ENCODE measurements at places on chromosomes 12 and 14.

- DNase-seq, result no peak
Observed at GRCh38 chr12:65282840-65283239, 4.4 kb downstream of the MSRB3 start.

DNA sequence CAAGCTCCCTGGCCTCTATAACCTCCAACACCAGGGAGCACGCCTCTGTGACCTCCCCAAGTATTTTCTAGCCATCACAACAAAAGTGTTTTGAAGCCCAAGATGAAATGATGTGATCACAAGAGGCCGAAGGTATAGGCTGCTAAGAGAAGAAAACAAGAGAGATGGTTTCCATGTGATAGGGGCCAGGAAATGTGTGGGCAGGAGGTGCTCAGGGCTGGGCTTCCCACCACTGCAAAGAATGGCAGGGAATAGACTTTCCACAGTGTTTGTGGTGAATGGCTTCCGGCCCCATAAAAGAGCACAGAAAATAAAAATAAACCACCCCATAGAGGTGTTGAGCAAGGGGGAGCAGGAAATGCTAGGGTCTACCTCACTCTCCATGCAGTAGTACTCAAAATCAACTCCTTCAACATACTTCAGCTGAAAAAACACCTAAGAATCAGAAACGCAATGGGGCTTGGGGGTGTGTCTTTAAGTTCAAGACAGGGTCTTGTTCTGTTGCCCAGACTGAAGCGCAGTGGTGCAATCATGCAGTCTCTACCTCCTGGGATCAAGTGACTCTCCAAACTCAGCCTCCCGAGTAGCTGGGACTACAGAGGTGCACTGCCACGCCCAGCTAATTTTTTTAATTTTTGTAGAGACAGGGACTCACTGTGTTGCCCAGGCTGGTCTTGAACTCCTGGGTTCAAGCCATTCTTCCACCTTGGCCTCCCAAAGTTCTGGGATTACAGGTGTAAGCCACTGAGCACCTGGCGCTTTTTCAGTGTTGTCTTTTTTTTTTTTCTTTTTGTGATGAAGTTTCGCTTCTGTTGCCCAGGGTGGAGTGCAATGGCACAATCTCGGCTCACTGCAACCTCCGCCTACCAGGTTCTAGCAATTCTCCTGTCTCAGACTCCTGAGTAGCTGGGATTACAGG, 27.1 kb downstream of the DAD1 start:
- peak; percentile 50 for DNase-seq

GRCh38 chr14:104925855-104926609, 1.4 kb downstream of the PLD4 start:
- no peak for DNase-seq

DNA sequence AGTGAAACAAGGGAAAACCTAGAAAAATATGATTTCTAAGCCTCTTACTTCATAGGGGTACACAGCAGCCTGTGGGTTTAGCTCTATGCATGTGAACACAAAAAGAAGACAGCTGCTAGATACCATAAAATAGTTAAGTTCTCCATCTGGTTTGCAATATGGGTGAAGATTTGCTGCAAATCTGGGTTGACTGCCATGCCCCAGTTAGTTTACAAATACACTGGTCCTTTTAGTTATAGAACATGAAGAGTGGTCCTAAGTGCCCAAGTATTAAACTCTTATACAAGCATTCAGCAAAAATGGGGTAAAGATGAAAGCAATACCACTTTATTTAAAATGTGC, 176.1 kb downstream of the AEBP2 start:
- DNase-seq, result no peak

DNA sequence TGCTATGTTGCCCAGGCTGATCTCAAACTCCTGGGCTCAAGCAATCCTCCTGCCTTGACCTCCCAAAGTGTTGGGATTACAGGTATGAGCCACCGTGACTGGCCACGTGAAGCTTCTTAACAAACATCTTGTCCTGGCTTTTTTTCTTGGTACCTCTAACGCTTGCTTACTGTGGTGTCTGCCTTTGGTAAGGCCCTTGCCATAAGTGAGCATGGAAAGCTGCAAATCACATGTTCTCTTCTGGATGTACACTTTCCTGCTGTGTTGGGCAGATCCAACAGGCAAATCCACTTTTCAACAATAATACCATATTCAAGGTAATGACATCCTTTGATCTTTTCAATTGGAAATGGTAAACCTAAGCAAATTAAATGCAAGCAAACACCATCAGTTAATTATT, 54.6 kb downstream of the ARF6 start:
- no peak for DNase-seq

- DNase-seq, result no peak
Observed at GRCh38 chr12:127260531-127260930, 1006.4 kb upstream of the TMEM132C start.

DNA sequence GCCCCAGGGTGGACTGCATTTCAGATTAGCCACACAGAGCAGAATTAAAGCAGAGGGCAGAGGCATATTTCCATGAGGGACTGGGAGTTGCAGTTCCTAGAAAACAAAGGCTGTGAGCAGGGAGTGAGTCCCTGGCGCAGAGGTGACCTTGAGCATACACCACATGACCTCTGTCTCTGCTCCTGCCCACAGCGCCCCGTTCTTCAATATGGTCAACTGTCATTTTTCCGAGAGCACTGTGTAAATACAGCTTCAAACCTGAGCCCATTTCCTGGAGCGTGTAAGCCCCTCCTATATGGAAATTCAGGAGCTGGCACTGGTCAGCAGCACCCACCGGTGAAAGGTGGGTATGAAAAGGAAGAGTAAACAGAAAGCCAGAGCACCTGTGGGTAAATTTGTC, 192.2 kb upstream of the PELI2 start:
- no peak for DNase-seq

- DNase-seq, result peak; percentile 1
Observed at GRCh38 chr14:97490521-97491070, 693.4 kb downstream of the VRK1 start.

GRCh38 chr14:87229131-87229530, 763.9 kb downstream of the GALC start:
- DNase-seq, result no peak

DNA sequence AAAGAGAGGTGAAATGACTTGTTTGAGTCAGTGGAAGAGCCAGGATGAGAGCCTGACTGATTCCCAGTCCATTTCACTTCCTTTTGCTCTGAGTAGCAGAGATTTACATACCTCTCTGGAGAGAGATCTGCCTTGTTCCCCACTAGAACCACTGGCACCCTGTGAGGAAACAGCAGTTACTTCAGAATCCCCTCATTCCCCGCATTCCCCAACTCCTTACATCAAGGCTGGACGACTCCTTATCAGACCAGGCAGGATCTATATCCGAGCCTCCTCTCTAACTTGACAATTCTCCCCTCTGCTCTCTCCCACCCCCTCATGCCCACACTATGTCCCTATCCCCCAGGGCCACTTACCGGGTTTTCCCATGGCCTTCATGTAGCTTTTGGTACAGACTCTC, 3.7 kb downstream of the RHEBL1 start:
- no peak for DNase-seq

- no peak for DNase-seq
Observed at GRCh38 chr12:62891805-62892549, 43.0 kb downstream of the PPM1H start.

GRCh38 chr14:76881348-76881747, 55.1 kb downstream of the LRRC74A start:
- no peak for DNase-seq

DNA sequence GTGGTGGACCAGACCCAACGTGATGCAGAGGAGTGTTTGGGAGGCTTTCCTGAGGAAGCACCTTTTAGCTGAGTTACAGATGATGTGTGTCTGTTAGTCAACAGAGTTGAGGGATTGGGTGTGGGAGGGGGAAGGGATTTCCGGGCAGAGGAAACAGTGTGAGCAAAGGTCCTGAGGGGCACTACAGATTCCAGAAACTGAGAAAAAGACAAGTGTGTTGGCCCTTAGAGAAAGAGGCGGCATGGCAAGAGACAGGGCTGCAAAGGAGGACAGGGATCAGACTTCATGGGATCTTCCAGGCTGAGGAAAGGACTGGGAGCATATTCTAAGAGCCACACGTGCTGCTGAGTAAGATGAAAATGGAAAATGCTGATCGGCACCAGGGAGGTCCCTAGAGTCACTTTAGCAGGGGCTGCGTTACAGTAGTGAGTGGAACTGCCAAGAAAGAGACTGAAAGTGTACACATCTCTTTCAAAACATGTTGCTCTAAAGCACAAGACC, 9.4 kb upstream of the RPS6KL1 start:
- DNase-seq, result no peak

GRCh38 chr14:99055019-99055418, 217.0 kb downstream of the BCL11B start:
- no peak for DNase-seq

GRCh38 chr14:34199585-34199984, 248.7 kb upstream of the EGLN3 start:
- no peak for DNase-seq

- DNase-seq, result no peak
Observed at GRCh38 chr14:90489916-90490719, 93.3 kb downstream of the CALM1 start.

GRCh38 chr12:643475-644302, 19.6 kb downstream of the NINJ2 start:
- DNase-seq, result no peak

DNA sequence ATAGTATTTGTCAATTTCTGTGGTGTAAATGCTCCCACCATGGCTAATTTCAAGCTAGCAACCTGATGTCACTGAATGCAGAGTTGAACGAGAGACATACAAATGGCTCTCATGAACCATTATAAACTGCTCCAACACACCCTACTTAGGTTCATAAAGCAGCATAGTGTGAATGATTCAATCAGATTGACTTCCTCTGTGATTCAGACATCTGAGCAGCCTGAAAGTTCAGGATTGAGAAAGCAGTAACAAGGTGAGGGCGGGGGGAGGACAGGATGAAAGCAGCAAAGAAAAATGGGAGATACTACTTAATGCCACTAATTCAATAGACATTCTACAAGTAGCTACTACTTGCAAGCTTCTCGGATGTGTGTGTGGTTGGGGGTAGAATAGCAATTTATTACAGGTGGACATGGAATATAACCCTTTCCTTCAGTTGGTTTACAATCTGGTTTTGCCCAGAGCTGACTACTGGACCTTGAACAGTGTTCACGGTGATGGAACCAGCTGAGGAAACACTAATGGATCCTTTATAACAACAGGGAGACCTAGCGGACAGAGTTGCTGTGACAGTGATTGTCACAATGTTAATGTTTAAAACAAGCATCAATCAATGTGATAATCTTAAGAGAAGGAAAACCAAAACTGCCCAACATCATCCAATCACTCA, 52.5 kb upstream of the PELI2 start:
- DNase-seq, result no peak

- DNase-seq, result no peak
Observed at GRCh38 chr14:51697848-51698247, 46.1 kb downstream of the FRMD6 start.

- DNase-seq, result no peak
Observed at GRCh38 chr14:100749967-100750597, 23.4 kb downstream of the DLK1 start.

GRCh38 chr12:15712823-15713660, 76.1 kb downstream of the EPS8 start:
- no peak for DNase-seq

- DNase-seq, result no peak
Observed at GRCh38 chr12:31259136-31259886, 66.6 kb downstream of the SINHCAF start.

GRCh38 chr14:22084393-22085281, 411.0 kb upstream of the OR4E1 start:
- no peak for DNase-seq

DNA sequence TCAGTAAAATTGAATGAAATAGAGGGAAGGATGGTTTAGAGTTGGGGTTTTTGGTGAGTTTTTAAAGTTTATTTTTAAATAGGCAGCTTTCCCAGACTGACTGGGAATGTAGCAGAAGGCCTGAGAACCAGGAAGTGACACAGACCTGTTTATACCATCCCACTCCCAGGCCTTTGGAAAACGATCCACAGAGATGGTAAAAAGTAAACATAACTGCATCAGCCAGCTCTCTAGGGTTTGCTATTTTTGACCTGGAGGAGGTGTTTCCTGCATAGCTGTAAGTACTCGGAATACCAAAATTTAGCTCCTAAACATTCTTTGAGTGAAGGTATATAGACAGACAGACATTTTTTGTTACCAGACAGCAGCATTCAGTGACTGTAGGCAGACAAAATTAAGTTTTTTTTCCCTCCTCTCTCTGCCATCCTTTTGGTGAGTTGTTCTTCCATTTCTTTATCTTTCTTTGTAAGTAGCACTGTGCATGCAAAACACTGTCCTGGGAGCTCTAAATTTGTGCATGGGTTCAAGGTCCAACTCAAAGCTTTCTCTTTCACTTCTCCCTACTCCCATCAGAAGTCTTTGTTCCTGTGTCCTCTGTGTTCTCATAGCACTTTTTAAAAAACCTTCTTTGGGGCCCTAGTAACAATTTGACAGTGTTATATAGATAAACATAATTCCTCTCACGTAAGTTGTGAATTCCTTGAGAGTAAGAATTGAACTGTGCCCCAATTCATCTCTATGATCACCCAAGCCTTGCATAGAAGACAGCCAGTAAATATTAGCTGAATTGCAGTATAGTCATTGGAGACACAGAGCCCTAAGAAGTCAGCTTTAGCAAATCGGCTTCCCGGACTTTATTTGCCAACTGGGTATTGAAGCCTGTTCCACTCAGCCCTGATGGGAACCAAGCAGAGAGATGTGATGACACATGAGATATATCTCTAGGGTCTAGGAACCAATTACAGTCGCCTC, 37.4 kb downstream of the SUSD6 start:
- DNase-seq, result no peak

GRCh38 chr12:1883513-1883912, 34.9 kb downstream of the CACNA2D4 start:
- no peak for DNase-seq

- DNase-seq, result no peak
Observed at GRCh38 chr12:110338754-110339153, 57.7 kb downstream of the ATP2A2 start.

GRCh38 chr14:91402771-91403600, 14.6 kb downstream of the CCDC88C start:
- DNase-seq, result no peak

GRCh38 chr12:46835785-46836184, 10.0 kb upstream of the SLC38A4 start:
- no peak for DNase-seq

Measured in activated CD8-positive, alpha-beta memory T cell treated with anti-CD3 and anti-CD28 coated beads for 1 hour (primary cell).